ENCODE measurements at places on chromosomes 13 and 19.

DNA sequence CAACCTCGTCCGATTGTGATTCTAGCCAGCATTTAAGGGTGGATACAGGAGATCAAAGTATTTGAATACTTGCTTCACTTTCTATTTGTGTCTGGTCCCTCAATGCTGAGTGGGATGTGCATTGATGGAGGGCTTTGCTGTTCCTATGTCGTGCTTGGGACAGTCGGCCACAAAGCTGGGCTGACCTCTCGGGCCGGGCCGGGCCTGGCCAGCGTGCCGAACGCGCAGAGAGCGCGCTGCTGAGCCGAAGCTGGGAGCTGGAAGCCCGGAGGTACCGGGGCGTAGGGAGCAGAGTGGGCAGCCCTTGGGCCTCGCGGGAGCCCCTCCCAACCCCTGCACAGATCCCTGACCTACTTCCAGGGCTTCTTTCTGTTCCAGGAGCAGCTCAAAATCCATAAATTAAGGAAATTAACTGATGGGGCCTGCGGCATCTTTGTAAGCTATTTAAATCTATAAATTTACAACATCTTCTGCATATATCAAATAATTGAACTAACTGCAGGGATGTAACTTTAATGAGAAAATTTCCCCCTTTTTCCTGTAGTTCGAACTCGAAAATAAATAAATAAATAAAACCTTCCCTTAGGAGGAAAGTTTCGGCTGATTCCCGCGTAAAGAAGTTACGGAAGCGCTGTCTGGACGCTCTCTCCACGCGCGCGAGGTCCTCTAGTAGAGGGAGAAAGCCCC lies 1.8 kb upstream of the KCTD15 start:
- no peak for ATAC-seq

DNA sequence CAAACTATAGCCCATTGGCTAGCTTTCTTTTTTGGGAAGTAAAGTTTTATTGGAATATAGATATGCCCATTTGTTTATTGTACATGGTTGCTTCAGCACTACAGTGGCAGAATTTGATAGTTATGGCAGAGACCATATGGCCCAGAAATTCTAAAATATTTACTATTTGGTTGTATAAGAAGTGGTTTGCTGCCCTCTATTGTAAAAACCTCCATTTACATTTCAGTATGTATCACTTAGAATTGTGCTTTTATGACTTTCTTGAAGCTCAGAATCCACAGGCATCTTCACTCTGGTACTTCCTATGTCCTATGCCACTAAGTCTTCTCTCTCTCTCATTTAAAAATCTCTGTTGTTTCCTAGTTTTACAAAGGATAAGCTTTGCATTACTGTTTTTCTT lies 37.7 kb downstream of the DLEU7 start:
- ATAC-seq = no peak

DNA sequence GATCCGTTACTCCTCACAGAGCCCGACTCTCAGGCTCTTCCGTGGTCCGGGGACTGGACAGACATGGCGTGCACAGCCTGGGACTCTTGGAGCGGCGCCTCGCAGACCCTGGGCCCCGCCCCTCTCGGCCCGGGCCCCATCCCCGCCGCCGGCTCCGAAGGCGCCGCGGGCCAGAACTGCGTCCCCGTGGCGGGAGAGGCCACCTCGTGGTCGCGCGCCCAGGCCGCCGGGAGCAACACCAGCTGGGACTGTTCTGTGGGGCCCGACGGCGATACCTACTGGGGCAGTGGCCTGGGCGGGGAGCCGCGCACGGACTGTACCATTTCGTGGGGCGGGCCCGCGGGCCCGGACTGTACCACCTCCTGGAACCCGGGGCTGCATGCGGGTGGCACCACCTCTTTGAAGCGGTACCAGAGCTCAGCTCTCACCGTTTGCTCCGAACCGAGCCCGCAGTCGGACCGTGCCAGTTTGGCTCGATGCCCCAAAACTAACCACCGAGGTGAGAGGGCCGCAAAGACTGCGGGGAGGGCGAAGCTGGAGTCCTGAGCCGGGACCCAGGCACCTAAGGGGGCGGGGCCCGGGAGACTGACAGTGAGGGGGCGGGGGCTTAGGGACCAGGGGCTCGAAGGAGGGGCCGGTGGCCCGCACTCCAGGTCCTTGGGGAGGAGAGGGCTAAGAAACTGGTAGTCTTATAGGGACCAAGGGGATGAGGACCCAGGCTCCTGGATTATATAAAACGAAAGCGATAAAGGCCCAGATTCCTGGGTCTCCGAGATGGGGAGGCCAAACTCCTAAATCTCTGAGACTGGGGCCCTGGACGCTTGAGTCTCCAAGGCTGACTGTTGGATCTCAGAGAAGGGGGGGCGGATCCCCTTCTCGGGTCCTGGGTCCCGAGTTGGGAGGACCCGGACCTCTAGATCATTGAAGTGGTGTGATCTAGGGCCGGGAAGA lies 2.0 kb downstream of the ETV2 start:
- peak; percentile 44 for ATAC-seq

DNA sequence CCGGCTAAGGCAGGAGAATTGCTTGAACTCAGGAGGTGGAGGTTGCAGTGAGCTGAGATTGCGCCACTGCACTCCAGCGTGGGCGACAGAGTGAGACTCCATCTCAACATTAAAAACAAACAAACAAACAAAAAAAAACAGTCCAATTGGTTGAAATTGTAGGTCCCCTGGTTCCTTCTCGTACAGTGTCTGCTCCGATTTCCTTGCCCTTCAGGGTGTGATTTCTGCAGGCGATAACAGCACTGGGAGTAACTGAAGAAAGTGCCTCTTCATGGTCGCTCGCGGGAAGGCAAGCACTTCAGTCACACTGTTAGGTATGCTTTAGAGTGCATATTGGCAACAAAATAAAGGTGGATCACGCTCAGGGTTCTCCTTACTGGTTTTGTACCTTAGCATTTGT lies 39.7 kb downstream of the TPT1 start:
- no peak for ATAC-seq
